ENCODE measurements at places on chromosomes 16 and 17.

DNA sequence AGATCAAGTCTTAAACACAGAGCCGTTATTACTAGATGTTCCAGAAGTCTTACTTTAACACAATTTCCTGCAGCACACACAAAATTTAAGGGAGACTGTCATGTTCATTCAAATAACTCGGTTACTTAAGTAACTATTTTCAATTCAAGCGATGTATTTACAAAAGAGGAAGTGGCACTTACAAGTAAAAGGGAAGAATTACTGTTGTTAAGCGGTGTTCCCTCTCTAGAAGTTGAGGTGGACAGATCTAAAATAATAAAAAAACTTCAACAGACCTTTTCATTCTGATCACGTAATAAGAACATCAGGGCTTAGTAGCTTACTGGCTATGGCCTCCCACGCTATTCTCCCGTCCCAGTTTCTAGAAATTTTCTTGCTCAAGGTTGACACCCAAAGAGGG lies 26.2 kb upstream of the TXNDC11 start:
- DNase-seq = no peak

DNA sequence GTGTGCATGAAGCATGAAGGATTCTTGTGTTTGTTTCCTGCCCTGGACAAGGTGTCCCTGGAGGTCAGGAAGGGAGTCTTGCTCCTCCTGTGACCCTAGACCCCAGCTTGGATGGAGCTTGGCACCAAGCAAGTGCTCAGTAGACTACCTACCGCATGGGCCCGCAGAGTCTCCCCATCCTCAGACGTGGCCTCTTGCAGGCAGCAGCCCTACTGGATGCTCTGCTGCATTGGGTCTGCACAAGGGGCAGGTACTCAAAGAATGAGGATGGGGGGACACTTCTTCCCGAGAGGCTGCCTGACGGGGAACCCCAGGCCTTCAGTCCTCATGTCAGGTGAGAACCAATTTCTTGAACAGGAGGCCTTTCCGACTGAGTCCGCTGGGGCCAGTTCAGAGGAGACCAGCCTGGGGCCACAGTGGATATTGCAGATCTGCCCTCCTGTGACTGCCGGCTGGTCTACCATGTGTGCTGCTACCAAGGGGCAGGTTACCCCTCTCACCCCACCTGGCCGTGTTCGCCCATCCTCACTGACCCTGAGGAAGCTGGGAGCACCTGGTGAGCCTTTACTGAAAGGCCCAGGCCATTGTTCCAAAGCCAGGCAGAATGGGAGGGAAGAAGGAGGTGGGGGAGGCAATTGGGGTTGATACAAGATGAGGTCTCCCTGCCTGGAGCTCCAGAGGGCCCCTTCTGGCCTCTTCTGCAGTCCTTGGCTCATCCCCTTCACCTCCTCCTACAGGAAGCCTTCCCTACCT lies 206.3 kb downstream of the RAB11FIP4 start:
- DNase-seq = no peak

DNA sequence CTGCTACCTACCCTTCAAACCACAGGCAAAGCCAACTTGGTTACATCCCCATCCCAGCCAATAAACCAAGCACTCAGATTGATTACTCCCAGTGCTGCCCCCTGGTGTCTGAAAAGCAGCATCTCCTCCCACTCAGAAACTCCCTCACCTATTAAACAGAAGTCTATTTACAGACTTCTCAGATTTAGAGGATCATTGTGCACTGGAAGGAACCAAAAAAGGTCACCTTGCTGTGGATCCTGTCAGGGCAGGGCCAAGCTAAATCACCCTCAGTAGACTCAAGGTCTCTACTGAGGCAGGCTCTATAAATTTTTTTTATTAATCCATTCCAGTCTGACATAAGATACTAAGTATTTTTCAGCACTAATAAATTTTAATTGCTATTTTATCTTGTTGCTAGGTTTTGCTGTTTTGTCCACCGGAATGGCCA lies 17.6 kb downstream of the HIGD1B start:
- DNase-seq = peak; percentile 77

GRCh38 chr17:39600288-39600996 lies 7.3 kb downstream of the NEUROD2 start:
- DNase-seq = no peak

- DNase-seq = no peak
Measured at GRCh38 chr16:66588981-66589713, 9.9 kb downstream of the CMTM2 start.

All from fibroblast of skin of right biceps (primary cell).